ENCODE measurements at places on chromosomes 3 and 15. TPM values are rescaled to one million over a fixed set of nuclear protein-coding genes. Genes with fewer than 3 reads are reported as not detected.
A peak's percentile ranks its signal among the peaks of the same experiment; 100 is the strongest.

DNA sequence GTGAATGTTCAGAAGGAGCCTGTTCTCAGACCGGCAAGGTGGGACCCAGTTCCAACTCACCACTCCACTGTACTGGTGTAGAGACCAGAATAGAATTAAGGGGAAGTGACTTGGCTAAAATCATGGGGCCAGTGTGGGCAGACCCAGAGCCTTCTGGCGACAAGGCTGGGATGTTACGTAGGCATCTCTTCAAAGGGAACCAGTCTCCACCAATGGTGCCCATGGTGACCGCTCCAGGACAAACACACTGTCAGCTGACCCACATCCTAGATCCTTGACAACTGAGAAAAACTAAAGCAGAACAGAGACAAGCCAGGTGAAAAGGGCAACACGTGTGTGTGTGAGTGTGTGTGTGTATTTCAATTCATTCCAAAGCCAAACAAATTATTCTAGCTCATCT, 321.7 kb upstream of the FRG2C start:
- no peak for DNase-seq

The KNL1 gene
- polyA plus RNA-seq, result 21.4 TPM

- DNase-seq, result no peak
Observed at GRCh38 chr15:69154078-69154477, 6.4 kb upstream of the GLCE start.

- DNase-seq, result no peak
Observed at GRCh38 chr15:43483297-43484128, 9.4 kb downstream of the TP53BP1 start.

DNA sequence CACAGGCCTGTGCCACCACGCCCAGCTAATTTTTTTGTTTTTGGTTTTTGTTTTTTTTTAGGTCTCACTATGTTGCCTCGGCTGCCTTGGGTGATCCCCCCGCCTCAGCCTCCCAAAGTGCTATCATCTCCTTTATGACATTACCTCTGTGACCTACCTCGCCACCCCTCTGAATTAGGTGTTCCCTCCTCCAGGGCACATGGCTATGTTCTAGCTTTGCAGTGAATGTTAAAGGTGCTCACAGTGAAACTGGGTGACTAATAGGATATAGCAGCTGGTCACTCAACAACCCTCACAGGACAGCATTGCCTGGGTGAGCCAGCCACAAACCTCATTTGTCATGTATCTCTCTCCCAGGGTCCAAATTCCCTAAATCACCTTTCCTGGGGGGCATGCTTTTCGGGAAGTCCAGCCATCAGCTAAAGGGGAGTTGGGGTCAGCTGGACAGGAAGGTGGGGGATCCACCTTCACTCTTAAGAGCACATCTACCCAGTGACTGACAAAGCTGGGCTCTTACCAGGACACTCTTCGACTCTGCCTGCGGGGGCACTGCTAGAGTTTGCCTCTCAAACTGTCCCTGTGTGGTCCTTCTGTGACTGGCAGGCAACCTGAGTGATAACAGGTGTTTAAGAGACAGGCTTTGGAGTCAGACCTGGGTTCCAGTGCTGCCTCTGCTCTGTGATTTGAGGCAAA, 1.6 kb upstream of the TTLL3 start:
- no peak for DNase-seq

DNA sequence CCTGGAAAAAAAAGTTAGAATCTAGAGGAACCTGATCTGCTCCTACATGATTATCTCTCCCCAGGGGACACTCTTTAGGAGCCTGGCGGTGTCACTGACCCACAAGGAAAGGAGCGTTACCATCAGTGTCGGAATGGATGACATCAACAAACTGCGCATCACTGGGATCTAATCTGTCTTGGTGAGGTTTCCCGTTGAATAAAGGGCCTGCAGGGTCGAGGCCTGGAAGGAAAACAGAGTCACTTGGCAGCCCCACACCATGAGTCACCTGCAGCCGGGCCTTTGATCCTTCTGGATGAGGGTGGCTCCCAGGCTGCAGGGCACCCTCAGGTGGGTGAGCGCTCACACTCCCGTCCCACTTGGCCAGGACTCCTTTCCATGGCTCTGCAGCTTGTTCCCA, 25.0 kb downstream of the LIPH start:
- no peak for DNase-seq

DNA sequence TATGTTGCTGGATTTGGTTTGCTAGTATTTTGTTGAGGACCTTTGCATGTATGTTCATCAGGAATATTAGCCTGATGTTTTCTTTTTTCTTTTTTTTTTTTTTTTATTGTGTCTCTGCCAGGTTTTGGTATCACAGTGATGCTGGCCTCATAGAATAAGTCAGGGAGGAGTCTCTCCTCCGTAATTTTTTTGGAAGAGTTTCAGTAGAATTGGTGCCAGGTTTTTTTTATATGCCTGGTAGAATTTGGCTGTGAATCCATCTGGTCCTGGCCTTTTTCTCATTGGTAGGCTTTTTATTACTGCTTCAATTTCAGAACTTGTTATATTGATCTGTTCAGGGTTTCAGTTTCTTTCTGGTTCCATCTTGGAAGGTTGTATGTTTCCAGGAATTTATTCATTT, 165.8 kb downstream of the VPS8 start:
- DNase-seq, result no peak

The SEMA5B gene
- polyA plus RNA-seq, result 17.5 TPM

The ABHD17C gene
- 34.5 TPM for polyA plus RNA-seq

GRCh38 chr15:80613762-80614365, 81.2 kb upstream of the ABHD17C start:
- DNase-seq, result no peak

- no peak for DNase-seq
Observed at GRCh38 chr3:22216601-22217000, 465.6 kb upstream of the ZNF385D start.

The LXN gene
- polyA plus RNA-seq, result 34.4 TPM

DNA sequence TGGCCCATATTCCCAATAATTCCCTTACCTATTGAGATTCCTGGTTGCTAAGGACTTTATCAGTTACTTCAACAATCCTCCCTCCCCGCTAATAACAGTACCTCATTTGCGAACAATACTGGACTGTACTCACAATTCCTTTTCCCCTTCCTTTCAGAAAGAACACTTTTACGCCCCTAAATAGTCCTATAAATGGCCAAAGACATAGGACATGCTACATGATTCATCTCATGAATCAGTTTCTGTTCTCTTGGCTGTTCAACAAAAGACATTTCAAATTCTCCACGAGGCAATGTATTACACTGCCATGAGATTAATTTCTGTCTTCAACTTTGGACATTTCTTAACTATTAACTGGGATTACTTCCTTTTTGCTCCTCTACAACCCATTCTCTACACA, 264.4 kb downstream of the TIGIT start:
- no peak for DNase-seq

The P2RY12 gene
- polyA plus RNA-seq, result 1.3 TPM

DNA sequence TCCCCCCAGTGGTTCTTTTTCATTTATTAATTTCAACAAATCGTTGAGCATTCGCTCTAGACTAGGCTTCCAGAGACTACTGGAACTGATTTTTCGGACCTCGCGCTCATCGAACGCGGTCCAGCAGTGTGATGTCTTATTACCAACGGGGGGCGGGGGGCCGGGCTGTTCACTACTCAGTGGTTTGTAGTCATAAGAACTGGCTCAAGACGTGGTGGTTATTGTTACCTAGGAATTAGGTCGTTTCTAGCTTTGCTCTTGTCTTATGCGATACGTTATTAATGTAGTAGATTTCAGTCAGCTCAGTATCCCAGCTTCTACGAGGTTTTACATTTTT, 858 bp downstream of the RBM5 start:
- peak; percentile 10 for DNase-seq

The EIF2A gene
- 164 TPM for polyA plus RNA-seq

All from right renal cortex interstitium (tissue), 3 donors.